Fibroblast of mammary gland (primary cell): ENCODE measurements at places on chromosomes 2 and 18.

DNA sequence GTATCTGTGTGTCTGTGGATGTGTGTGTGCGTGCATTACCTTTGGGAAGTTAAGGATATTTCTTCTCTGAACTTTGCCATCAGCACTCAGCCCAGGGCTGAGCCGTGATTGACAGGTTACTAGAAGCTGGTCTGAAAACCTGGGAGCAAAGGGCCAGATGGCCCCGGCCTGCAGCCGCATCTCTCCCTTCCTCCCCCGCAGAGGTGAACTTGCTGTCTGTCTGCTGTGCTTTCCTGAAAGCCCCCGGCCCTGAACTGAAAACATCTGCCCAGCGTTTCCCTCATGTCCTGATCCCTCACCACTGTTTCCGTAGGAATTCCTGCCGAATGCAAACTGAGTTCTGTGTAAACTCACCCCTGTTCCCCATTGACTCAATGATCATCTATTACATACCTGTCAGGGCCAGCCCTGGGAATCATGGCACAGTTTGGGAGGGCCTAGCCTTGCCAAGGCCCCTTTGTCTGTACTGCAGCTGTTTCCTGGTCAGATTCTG, 45.8 kb downstream of the MYCN start:
- DNase-seq: no peak

DNA sequence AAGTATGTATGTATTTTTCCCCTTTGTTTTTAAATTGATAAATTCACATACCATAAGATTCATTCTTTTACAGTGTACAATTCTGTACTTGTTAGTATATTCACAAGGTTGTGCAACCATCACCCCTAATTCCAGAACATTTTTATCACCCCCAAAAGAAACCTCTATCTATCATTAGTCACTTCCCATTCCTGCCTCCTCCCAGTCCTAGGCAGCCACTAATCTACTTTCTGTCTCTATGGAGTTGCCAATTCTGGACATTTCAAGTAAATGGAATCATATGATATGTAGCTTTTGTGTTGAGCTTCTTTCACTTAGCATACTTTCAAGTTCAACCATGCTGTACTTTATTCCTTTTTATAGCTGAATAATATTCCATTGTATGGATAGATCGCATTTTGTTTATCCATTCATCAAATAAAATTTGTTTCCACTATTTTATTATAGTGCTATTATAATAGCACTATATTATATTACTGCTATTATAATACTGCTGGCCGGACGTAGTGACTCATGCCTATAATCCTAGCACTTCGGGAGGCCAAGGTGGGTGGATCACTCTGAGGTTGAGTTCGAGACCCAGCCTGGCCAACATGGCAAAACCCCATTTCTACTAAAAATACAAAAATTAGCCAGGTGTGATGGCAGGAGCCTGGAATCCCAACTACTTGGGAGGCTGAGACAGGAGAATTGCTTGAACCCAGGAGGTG, 10.9 kb downstream of the STARD7 start:
- peak; percentile 33 for DNase-seq

DNA sequence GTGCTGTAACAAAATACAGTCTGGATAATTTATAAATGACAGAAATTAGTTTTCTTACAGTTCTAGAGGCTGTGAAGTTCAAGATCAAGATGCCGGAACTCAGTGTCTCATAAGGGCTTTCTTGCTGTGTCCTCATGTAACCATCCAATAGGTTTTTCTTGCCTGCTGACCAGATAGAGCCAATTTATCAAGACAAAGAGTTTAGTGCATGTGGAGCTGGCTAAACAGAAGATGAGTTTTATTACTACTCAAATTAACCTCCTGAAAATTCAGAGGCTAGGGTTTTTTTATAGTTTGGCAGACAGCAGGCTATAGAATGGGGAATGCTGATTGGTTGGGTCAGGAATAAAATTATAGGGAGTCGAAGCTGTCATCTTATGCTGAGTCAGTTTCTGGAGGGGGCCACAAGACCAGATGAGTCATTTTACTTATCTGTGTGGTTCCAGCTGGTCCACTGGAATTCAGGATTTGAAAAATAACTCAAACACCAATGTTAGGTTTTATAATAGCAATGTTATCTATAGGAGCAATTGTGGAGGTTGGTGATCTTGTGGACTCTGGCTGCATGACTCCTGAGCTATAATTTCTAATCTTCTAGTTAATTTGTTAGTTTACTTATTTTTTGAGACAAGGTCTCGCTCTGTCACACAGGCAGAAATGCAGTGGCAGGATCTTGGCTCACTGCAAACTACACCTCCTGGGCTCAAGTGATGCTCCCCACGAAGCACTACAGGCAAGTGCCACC, 3.2 kb upstream of the PDK1 start:
- peak; percentile 89 for DNase-seq

DNA sequence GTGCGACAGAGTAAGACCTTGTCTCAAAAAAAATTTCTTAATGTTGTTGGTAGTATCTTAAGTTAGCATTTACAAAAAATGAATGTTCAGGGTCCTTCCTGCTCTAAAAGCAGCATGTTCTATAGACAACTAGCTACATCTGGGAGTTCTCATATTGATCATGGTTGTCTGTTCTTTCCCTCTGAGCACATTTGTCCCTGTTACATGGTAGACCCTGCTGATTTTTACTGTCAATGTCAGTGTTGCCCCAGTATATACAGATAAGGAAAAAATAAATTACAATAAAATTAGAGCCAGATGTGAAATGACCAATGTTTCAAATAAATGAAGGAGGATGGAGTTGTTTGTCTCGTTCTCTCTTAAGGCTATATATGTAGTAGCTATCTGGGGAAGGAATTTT, 63.2 kb downstream of the KCMF1 start:
- no peak for DNase-seq

- no peak for DNase-seq
Measured at GRCh38 chr2:37119157-37119556, 34.8 kb downstream of the GPATCH11 start.

DNA sequence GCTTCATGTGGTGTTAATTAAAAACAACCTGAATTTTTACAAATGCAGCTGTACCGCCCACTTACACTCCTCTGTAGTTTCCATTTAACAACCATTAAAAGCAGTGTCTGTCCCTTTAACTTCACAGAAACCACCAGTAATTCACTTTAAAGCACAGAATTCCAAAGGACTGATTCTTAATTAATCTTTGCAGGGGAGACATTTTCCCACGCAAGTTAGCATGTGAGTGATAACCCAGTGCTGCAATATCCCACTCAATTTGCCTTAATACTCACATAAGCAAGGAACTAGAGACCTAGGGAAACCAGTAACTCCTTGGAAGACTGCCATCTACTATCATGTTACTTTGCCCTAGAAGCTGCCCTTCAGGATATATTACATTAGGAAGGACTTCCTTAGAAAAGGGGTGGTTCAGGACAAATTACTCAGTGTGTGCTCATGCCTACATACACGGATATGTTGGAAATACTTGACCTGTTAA, 102.3 kb downstream of the OSR1 start:
- peak; percentile 99 for DNase-seq

- DNase-seq: no peak
Measured at GRCh38 chr2:604385-604784, 72.8 kb downstream of the TMEM18 start.

- DNase-seq: no peak
Measured at GRCh38 chr2:68423966-68424650, 43.0 kb downstream of the FBXO48 start.

DNA sequence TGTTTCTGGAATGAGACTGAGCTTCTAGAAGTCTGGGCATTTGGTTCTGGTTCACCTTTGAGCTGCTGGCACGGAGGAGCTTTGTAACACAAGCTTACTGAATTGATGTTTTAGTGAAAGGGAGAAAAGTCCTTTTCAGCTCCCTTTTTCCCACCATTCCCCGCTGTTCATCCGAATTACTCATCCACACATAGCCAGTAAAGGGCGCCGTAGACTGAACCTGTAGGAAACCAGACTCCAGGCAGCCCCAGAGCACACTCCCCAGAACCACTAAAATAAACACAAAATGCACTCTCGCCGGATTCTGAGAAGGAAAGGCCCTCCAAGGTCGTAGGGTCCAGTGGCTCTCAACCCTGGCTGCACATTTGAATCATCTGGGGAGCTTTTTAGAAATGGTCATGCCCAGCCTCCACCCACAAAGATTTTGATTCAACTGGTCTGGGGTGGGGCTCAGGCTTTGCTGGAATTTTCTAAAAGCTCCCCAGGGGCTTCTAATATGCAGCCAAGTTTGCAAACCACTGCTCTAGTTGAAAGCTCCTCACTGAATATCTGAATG, 29.6 kb downstream of the TCF7L1 start:
- peak; percentile 88 for DNase-seq

GRCh38 chr2:241007111-241007510, 8.7 kb downstream of the SNED1 start:
- no peak for DNase-seq

DNA sequence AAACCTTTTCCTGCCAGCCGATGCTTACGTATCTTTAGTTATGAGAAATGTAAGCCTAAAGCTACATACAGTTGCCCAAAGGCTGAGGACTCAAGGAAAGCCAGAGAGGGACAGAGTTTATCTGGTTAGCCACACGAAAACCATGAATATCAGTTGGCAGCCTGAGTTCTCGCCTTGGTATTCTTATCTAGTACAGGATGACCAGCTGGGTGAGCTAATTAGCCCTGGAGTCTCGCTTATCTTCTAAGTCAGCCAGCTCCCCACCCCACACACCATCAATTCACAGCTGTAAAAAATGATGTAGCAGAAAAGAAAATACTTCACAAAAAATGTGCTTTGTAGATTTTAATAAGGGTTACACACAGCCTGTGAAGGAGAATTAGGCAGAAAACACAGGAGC, 617.5 kb upstream of the SOX11 start:
- DNase-seq: no peak

DNA sequence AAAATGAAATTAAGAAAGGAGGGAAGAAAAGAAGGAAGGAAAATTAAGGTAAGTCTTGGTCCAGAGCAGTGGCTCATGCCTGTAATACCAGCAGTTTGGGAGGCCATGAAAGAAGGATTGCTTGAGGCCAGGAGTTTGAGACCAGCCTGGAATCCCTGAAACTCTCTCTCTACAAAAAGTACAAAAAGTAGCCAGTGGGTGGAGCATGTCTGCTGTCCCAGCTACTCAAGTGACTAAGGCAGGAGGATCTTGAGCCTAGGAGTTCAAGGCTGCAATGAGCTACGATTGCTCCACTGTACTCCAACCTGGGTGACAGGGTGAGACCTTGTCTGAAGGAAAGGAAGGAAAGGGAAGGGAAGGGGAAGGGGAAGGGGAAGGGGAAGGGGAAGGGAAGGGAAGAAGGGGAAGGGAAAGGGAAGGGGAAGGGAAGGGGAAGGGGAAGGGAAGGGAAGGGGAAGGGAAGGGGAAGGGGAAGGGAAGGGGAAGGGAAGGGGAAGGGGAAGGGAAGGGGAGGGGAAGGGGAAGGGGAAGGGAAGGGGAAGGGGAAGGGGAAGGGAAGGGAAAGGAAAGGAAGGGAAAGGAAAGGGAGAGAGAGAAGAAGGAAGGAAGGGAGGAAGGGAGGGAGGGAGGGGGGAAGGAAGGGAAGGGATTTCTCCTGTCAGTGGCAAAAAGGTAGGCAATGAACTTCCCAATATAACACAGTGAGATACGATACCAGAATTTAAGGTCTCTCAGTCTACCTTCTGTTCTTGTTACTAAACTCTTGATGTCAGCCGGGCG, 412.8 kb downstream of the CMPK2 start:
- no peak for DNase-seq

GRCh38 chr2:15793078-15793913, 147.1 kb upstream of the MYCN start:
- DNase-seq: no peak

- no peak for DNase-seq
Measured at GRCh38 chr2:136297312-136297711, 179.4 kb upstream of the CXCR4 start.

DNA sequence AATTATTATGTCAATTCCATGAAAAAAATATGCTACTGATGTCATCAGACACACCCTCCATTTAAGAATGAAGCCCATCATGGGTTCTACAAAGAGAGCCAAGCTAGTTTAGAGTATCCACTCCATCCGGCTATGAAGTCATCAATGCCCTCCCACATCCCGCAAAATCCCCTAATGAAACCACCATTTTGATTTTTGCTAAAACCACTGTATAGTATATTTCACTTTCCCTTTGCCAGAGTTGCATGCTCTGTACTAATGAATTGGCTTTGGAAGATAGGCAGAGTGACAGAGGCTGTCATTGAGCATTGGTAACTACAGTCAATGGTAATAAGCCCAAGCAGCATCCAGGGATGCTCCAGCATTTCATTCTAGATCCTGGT, 118.6 kb downstream of the ANKRD44 start:
- no peak for DNase-seq

- no peak for DNase-seq
Measured at GRCh38 chr2:221553333-221553732, 18.8 kb downstream of the EPHA4 start.

DNA sequence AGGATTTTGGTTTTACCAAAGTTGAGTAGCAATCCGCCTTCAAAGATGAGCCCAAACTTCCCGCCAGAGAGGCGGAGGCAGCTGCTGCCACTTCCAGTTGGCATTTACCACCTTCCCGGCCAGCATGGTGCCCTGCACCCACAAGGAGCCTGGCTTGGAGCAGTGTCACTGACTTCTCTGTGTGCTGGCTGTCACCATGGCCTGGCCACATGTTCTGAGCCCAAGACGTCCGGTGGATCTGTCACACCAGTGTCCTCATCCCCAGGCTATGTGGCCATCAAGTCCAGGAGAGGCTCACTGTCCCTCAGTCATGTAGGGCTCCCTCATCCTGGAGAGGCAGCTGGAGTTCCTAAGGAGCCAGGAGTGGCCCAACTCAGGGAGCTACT, 100.6 kb downstream of the ACKR3 start:
- no peak for DNase-seq

DNA sequence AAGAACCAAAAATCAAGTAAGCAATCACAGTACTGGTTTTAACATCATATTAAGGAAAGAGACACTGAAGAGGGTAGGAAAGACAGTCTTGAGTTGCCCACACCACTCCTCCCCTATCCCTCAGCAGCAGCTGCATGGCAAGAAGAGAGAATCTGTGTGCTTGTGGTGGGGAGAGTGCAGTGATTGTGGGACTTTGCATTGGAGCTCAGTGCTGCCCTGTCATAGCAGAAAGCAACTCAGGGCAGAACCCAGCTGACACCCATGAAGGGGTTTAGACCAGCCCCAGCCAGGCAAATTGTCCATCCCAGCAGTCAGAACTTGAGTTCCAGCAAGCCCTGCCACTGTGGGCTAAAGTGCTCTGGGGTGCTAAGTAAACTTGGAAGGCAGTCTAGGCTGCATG, 40.8 kb upstream of the INPP4A start:
- DNase-seq: no peak

DNA sequence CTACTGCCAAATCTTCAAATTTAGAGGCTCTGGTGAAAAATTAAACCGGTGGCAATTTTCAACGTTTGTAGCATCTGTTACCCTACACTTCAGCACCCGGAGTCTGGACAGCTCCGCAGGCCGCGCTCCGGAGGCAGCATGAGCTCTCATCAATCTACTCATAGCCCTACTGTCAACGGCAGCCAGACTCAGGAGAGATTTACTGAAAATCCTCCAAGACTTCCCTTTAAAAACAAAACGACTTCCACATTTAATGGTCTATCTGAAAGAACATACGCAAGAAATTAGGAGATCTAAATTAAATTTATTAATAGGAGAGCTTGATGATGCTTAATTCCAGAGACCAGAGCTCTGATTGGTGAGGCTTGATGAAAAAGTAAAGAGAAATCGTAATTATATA, 970 bp upstream of the ADCYAP1 start:
- DNase-seq: peak; percentile 42

- DNase-seq: no peak
Measured at GRCh38 chr18:39805218-39805617, 2149.8 kb upstream of the PIK3C3 start.

- DNase-seq: peak; percentile 77
Measured at GRCh38 chr2:127408004-127408806, 10.0 kb upstream of the PROC start.
